CD8-positive, alpha-beta memory T cell (primary cell): ENCODE measurements at places on chromosomes 5 and 9.

- DNase-seq, result no peak
Observed at GRCh38 chr9:34651876-34652601, at the start of gene IL11RA. IL11RA (plus strand) TSS chr9:34652185; CDS start chr9:34655218, 3,033 bp downstream.

- no peak for DNase-seq
Observed at GRCh38 chr9:100669968-100670367, 92.1 kb downstream of the CAVIN4 start.

DNA sequence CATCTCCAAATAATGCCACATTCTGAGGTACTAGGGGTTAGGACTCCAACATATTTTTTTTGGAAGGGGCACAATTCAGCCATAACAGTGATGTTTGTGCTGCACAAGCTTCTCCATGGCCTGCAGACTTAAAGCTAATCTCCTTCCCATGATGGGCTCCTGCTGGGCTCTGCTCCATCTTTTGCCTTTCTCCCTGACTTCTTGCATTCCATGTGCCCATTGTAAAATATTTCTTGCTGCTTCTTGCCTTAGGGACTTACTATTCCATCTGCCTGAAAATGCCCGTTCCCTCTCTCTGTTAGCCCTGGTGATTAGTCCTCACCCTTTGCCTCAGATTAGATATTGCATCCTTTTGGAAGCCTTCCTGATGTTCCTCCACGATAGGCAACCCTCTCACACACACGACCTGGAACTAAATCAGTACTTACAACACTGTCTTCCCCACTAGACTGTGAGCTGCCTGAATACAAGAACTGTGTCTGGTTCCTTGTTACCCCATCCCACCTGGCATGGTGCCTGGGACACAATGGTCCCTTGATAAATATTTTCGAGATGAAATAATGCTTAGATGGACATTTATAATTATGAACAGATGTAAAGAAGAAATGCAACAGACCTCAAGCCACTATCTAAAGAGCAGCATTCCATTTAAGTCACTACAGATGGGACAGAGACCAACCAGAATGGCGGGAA, 33.5 kb downstream of the OR1J1 start:
- DNase-seq, result no peak

DNA sequence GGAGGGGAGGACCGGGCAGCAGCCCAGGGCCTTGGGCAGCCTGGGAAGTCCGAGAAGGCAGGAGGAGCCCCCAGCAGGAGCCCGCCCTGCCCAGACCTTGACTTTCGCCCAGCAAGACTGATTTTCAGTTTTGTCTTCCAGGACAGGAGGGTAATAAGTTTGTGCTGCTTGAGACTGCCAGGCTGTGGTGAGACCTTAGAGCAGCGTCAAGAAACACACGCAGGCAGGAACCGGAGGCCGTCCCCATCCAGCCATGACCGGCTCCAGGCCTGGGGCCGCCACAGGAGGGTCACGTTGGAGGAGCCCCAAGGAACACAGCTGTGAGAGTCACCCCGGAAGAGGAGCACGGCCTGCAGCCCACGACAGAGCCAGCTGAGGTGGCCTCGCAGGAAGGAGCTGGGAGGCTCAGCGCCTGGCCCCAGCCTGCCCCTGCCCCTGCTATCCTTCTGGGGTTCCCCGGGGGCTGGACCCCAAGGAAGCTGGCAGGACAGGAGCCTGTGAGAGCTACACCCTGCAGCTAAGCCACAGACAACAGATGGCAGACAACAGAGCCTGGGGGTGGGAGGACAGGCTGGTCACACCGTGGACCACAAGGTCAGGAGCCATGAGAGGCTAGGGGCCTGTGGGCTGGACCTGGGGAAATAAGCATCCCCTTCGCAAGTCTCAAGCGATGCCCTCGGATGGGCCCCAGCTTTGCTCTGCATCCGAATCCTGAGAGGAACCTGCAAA, 126.0 kb upstream of the FAM120A start:
- no peak for DNase-seq

- DNase-seq, result no peak
Observed at GRCh38 chr5:128083811-128084227, 253 bp downstream of the SLC12A2 start.

GRCh38 chr5:158166424-158166823, 307.5 kb upstream of the CLINT1 start:
- DNase-seq, result no peak

DNA sequence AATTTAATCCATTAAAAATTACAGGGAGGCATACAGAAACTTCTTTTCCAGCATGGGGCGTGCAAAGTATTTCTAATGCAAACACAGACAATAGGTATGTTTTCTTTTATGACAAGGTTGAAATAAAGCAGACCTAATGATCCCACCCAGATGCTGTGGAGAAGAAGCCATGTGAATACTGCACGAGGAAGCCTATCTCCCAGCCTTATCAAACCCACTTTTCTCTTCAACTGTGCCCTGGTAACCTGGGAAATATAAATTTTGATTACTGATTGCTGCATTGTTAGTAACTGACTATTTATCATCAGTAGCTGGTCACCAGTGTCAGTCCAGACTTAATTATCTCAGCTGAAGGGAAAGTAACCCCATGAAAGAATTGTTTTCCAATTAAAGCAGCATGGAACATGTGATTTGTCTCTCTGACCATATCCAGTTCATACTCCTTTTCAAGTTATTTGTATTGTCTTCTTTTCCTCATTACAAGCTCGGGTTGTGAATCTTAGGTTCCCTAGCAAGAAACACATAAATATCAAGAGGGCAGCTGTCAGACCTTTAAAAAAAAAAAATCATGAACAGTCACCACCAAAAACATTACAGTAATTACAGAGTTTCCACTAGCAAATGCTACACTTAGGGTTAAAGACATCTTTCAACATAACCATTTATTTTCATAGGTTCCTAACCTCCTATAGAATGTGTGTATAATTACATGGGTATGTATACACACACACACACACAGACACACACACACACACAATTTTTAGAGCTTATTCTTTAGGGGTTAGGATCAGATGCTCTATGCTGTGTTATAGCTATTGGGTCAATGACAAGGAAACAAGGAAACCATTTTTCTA, 50.3 kb downstream of the SEMA6A start:
- no peak for DNase-seq
